NCI-H774 (cell line): ENCODE measurements at places on chromosomes 5 and 9.

DNA sequence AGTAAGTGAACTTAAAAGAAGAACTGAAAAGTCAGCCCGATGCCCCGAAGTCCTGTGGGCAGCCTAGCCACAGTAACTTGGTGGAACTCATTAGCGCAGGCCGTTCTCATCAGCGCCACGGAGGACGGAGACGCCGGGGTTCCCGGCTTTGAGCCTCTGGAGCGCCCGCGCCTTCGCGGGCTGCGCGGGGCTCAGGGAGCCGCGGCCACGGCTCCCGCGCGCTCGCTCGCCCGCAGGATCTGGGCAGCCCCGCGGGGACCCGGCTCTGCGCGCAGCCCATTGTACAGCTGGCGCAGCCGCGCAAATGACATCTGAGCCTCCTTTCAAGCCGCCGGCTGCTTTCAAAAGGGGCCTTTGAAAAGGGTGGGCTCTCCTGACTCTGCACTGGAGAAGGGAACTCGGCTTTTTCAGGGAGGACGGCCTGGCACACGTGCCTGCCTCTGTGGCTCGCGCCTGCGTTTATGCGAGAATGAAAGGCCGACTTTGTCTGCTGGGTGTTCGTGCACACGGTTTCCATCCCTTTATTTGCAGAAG, 40.7 kb downstream of the TLR4 start:
- DNase-seq: no peak

DNA sequence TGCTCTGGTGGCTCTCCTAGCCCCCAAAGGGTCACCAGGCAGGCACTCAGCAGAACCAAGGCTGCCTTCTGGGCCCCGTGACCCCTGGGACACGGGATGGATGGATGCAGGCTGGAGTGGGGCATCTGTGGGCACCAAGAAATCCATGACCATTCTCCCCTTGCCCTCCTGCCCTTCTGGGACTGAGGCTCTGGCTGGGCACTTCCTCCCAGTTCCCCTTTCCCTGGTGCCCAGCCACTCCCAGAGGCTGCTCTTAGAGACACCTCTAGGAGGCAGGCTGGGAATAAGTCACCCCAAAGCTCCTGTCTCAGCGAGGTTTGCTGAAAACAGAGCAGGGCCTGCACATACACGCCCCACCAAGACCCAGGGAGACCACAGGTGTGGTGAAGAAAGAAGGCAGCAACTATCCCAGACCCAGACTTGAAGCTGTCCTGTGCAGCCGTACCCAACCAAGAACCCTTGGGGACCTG, 943 bp downstream of the STING1 start:
- DNase-seq: no peak

DNA sequence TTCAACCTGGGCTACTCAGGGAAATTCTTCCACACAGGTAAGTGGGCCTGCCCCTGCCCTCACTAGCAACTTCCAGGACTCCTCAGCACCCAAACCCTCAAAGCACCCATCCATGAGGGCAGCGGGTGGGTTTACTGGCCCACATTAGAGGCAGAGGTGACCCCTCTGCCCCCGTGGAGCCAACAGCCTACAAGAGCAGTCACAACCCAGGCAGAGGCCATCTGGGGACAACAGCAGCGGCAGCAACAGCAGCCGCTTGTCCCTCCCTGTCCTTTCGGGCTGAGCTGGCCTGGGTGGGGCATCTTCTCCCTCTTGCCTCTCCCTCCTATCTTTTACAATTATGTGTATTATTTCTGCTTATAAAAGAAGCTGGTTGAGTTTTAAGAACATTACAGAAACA, 25.1 kb downstream of the NDST1 start:
- DNase-seq: no peak

GRCh38 chr5:133252133-133252480, 200.3 kb downstream of the HSPA4 start:
- no peak for DNase-seq

DNA sequence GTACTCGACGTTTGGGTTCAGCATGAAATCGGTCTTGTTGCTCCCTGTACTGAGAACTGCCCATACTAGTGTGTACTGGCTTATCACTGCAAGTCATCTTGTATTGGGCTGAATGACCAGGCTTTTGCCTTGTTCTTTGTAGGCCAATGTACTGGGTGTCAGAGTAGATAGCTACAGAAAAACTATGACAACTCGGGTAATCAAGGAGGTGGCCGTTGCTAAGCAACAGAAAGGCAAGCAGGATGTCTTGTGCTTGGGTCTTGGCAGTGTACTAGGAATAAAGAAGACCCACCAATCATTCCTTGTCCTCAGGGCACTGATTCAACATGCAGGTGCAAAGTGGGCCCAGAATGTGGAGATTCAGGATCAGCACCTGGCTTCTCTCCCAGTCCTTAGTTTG, 11.9 kb upstream of the SHISAL2B start:
- DNase-seq: no peak

GRCh38 chr9:129026442-129027223, 1.5 kb downstream of the SH3GLB2 start:
- DNase-seq: no peak
